ENCODE measurements at places on chromosomes 16 and 17. TPM values are rescaled to one million over a fixed set of nuclear protein-coding genes. Genes with fewer than 3 reads are reported as not detected.

SLFN14 gene
- total RNA-seq: not detected

TOP3A gene
- total RNA-seq: 42.6 TPM

TNK1 gene
- 1.00 TPM for total RNA-seq

KRT20 gene
- total RNA-seq: not detected

SEZ6 gene
- not detected for total RNA-seq

AURKB gene
- 21.8 TPM for total RNA-seq

CTRB2 gene
- total RNA-seq: not detected

ZFPM1 gene
- total RNA-seq: 0.34 TPM

TNFRSF13B gene
- not detected for total RNA-seq

C16orf90 gene
- total RNA-seq: not detected

OTOP2 gene
- not detected for total RNA-seq

PYCARD gene
- total RNA-seq: 103 TPM

ITGB3 gene
- 33.4 TPM for total RNA-seq

SDR42E2 gene
- not detected for total RNA-seq

SDK2 gene
- not detected for total RNA-seq

CD79B gene
- total RNA-seq: 20.6 TPM

GAA gene
- total RNA-seq: 20.3 TPM

EVPLL gene
- total RNA-seq: not detected

SEZ6L2 gene
- 6.2 TPM for total RNA-seq

TEDC2 gene
- total RNA-seq: 17.6 TPM

ACE gene
- 0.46 TPM for total RNA-seq

PRSS22 gene
- not detected for total RNA-seq

C17orf107 gene
- 0.69 TPM for total RNA-seq

ADAM11 gene
- 0.73 TPM for total RNA-seq

ATP1B2 gene
- total RNA-seq: not detected

CCL1 gene
- total RNA-seq: not detected

NAGS gene
- 0.36 TPM for total RNA-seq

CD300LG gene
- under 0.01 TPM for total RNA-seq

SYT17 gene
- total RNA-seq: 0.36 TPM

BICDL2 gene
- total RNA-seq: not detected

SPATA20 gene
- total RNA-seq: 82.4 TPM

Measured in melanocyte of skin (primary cell).